ENCODE measurements at places on chromosomes 11 and 22. TPM values are rescaled to one million over a fixed set of nuclear protein-coding genes. Genes with fewer than 3 reads are reported as not detected.
A peak's percentile ranks its signal among the peaks of the same experiment; 100 is the strongest.

GRCh38 chr11:35145271-35145670 lies 6.3 kb downstream of the CD44 start:
- H3K36me3 ChIP-seq, result no peaks in the 10 kb centered on the region
- DNase-seq, result no peak
- peak overlapping the region; percentile 93 for H3K27ac ChIP-seq
- no peak overlapping the region for H3K4me3 ChIP-seq
- H3K27me3 ChIP-seq, result no peaks in the 10 kb centered on the region
- peaks cover 78% of the 10 kb centered on the region for H3K4me1 ChIP-seq

- H3K4me3 ChIP-seq, result peak overlapping the region; percentile 20
- H3K4me1 ChIP-seq, result peaks cover 8% of the 10 kb centered on the region
- no peak overlapping the region for H3K27ac ChIP-seq
- H3K27me3 ChIP-seq, result no peaks in the 10 kb centered on the region
These were observed 580.1 kb downstream of the BUD13 start for GRCh38 chr11:116192509-116193210.

The PKNOX2 gene
- 1.4 TPM for total RNA-seq

The CYP2D6 gene
- not detected for total RNA-seq

All from sigmoid colon (tissue), 7 donors.